ENCODE measurements at places on chromosomes 2 and 18.

GRCh38 chr2:224562831-224563230 lies 22.3 kb downstream of the CUL3 start:
- DNase-seq, result no peak

GRCh38 chr2:233079953-233080835 lies 20.1 kb downstream of the INPP5D start:
- no peak for DNase-seq

DNA sequence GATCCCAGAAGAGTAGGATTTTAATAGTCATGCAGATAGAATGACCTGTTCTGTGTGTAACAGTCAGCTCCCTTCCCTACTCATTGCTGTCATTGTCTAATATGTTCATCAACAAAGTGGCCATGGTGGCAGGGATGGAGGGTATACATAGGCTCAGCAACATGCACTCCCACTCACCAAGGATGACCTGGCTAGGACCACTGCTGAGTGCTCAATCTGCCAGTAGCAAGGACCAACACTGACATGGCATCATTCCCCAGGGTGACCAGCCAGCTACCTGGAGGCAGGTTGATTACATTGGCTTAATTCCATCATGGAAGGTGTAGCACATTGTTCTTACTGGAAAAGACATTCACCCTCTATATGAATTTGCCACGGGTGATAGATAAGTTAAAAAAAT lies 401.7 kb upstream of the CELF4 start:
- no peak for DNase-seq

- DNase-seq, result no peak
Observed at GRCh38 chr2:130354139-130354428, 1.8 kb upstream of the PTPN18 start.

GRCh38 chr2:233114421-233114861 lies 54.3 kb downstream of the INPP5D start:
- no peak for DNase-seq

DNA sequence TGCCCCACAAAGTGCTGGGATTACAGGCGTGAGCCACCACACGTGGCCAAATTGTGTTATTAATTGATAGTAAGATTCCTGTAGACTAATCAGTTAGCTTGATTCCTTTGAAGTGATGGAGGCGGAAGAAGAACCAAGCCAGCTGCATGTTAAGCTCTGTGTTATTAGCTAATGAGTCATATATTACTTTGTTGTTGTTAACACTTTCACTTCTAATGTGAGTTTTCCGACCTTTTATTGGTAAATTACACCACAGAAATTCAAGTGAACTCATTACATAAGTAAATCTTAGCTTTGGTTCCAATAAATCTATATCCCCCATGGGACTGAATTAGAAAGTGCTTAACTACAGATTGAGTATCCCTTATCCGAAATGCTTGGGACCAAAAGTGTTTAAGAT lies 20.3 kb downstream of the CHMP1B start:
- DNase-seq, result no peak

GRCh38 chr2:136141510-136142149 lies 23.7 kb upstream of the CXCR4 start:
- DNase-seq, result no peak

- no peak for DNase-seq
Observed at GRCh38 chr2:3516831-3517230, 2.5 kb downstream of the ADI1 start.

DNA sequence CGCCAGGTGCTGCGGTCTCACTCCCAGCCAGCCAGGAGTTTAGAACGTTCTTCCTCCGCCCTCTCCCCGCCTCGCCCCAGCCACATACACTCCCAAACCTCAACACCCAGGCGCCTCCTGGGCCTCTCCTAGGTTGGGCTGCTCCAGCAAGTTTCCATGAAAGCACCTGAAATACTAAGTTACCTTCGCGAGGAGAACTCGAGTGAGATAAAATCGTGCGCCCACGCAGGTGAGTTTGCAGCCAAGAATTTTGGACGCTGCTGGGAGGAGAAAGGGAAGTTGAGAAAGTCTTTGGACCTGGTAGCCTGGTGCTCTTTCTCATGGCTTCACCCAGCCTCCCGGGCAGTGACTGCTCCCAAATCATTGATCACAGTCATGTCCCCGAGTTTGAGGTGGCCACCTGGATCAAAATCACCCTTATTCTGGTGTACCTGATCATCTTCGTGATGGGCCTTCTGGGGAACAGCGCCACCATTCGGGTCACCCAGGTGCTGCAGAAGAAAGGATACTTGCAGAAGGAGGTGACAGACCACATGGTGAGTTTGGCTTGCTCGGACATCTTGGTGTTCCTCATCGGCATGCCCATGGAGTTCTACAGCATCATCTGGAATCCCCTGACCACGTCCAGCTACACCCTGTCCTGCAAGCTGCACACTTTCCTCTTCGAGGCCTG lies at the start of gene GPR39:
GPR39 (plus strand) TSS at position 83 of the 673 bp plus-strand sequence.
- no peak for DNase-seq

DNA sequence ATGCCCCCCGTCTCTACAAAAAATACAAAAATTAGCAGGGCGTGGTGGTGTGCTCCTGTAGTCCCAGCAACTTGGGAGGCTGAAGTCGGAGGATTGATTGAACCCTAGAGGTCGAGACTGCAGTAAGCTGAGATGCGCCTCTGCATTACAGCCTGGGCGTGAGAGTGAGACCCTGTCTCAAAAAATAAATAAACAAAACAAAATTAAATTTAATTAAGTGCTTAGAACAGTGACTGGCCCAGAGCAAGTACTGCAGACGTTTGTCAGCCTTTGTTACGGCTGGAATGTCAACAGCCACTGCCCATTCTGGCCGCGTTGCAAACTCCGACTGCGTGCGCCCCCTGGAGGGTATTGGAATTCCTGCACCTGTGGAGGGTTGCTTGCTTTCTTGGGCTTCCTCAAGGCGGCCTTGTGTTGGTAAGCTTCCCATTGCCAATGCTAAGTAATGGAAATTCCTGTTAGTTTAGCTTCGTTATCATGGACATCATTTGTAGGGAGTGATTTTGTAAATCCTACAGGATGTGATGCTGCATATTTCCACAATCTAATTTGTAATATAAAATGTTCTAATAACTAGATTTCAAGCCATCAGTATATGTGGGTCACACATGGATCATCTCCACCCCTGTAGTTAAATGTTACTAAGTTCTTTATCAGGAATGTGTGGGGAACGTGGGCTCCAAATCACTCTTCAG lies 15.9 kb upstream of the ATP6V1B1 start:
- peak; percentile 91 for DNase-seq

DNA sequence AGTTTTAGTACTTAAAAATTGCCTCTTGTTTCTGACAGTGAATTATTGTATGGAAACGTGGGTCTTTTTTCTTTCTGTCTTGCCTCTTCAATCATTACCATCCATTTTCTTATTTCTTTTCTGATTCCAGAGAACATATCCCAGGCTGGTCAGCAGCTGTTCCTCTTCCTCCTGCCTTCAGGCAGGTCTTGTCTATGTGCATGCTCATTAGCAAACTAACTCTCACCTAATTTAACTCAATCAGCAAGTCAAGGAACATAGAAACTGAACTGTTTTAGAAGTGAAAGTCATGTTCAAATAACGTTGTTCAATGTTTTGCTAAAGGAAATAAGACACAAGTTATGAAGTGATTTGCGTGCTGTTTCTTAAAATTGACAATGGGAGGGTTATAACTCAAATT lies 241.5 kb downstream of the PTGR3 start:
- DNase-seq, result no peak

DNA sequence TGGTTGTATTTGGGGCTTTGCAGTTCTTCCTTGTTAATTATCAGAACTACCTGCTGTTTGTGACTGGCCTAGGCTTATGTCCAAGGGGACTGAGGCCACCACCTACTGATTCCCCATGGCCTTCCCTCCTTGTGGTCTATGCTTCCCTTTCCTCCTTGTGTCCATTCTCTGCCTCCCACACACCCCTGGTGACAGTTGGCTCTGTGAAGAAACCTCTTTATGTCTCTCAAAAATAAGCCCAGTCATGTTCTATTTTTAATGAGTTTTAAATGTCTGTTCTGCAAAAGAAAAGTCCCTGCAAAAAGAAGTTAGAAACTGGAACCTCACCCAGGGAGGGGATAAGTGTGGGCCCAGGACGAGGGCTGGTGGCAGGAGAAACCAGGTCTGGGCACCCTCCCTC lies 105.0 kb downstream of the SMC6 start:
- no peak for DNase-seq
